ENCODE measurements at places on chromosomes 4 and X.

GRCh38 chr4:53455766-53456165 is 78.3 kb downstream of the FIP1L1 start:
- DNase-seq: no peak

GRCh38 chr4:26160591-26160990 is 160.2 kb upstream of the RBPJ start:
- no peak for DNase-seq

GRCh38 chr4:107155366-107155765 is 119.3 kb upstream of the DKK2 start:
- no peak for DNase-seq

DNA sequence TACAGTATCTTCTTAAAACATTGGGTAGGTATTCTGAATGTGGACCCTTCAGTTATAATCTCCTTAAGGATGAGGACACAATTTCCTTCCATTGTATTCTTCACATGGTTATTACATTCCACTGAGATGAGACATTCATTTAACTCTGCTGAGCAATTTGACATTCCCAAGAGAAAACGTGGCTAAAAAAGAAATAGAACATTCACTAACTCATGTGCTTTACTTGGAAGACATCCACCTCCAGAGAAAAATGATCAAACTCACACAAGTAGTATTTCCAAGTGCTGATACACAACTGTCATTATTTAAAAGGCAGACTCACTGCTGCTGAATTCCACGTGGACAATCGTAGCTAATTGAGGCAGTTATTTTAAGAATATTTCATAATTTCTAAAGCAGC is 227.9 kb upstream of the ANKRD50 start:
- no peak for DNase-seq

DNA sequence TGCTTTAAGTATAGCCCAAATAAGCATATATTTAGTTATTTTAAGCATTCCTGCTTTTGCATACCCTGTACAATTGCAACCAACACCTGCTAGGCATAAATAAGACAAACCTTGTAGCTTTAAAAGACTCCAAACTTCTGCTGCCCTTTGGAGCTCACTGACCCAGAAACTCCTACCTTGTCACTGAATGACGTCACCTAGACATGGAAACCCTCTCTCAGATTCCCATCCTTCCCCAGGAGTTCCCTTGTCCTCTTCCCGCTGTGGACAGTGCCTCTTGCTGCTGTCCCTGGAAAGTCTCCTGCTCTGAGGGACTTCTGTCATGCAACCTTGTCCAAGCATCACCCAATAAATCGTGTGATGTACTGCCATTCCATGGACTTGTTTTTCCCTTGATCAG is 507.2 kb downstream of the GRXCR1 start:
- no peak for DNase-seq

DNA sequence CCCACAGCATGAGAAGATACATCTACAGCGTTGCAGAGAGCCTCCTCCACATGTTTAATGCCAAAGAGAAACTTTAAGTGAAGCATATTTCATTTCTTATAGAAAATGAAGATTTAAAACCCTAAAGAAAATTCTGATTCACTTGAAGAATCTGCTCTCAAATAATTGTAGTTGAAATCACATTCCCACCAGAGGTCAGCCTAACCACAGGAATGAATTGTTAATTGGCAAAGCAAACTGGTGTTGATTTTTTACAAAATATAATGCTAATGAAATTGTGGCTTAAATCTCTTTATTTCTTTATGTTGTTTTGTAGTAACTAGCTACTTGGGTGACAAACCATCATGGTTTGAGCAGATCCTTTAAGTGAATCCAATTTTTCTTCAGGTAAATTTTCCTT is 31.1 kb upstream of the WDR17 start:
- DNase-seq: no peak

- DNase-seq: no peak
Observed at GRCh38 chrX:132957211-132958090, 978 bp downstream of the HS6ST2 start.

DNA sequence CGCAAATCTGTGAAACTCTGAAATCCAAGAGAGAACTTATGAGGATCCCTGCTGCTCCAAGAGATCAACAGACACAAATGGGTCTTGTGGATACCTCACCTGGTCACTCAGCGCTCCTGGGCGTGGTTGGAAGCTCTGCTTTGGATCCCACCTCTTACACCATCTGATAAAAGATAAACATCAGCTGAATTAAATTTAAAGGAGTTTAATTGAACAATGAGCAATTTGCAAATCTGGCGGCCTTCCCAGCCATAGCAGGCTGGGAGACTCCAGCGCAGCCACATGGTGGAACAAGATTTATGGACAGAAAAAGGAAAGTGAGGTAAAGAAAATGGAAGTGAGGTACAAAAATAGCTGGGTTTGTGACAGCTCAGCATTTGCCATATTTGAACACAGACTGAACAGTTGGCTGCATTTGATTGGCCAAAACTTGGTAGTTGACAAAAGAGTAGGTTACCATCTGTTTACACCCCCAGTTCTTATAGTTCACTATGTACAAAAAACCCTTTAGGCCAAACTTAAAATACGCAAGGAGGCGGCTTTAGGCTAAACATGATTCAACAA is 437.3 kb upstream of the NDST3 start:
- DNase-seq: no peak

GRCh38 chr4:84614891-84615290 is 32.0 kb downstream of the CDS1 start:
- DNase-seq: no peak

DNA sequence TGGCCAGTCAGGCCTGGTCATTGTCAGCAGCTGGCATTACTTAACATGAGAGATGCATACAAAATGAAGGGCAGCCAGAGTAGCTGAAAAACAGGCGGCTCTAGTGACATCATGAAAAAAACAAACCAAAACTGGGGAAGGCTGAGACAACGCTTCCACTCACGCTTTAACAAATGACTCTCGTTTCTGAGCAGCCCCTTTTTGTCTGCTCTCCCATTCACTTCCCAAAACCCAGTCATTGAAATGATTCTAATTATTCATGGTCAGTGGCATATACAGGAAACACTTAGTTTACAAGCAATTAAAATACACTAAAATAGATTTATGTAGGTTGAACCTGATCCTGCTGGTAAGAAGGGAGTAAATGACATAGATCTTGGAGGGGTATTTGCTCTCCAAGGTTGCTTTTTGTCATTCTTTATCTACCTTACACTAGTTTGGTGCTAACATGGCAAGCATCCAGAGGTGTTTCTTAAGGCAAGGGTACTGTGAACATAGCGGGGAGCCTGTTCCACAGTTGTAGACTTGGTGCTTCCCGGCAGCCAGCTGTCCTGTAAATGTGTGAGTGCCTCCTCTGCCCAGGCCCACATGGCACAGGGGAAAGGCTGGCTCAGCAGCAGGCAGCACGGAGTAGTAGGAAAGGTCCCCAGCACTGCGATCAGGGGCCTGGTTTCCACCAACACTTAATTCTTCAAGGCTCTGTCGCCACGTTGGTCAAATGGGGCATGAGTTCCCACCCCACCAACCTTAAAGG is 61.2 kb upstream of the CITED1 start:
- DNase-seq: no peak

- no peak for DNase-seq
Observed at GRCh38 chr4:26935397-26935796, 74.8 kb downstream of the STIM2 start.

DNA sequence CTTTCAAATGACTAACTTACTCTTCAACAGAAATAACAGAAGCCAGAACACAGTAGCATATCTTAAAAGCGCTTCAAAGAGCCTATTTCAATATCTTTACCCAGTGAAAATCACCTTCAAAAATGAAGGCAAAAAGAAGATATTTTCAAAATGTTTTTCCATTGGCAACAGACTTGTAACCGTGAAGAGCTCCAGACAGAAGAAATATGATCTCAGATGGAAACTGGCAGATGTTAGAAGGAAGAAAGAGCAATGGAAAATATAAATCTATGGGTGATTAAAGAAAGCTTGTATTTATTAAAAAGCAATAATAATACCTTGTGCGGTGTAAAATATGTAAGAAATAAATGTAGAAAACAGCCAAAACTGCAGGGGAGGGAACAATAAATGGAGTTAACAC is 35.7 kb downstream of the PRKG2 start:
- no peak for DNase-seq

DNA sequence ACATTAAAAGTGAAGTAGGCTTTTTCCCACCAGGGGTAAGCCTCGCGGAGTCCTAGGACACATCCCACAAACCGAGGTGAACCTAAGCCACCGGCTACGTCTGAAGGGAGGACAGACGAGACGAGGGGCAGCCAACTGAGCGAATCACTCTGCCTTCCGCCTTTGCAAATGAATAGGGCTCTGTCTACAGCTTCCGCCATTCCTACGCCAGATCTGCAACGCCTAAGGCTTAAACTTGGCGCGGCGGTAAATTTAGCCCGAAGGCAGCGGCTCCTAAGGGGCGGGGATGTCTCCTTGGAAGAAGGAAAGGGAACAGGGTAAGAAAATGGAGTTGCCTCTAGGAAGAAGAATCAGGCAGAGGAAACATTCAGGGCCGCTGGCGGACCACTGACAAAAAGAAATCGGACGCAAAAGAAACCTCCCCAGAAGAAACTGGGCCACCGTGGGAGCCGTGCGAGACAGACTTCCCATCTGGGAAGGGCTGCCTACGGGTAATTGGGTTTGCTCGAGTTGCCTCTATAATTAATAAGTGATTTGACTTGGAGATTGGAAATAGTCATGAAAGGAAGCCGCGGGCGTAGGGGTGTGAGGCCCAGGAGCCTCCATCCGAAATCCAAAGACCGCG is 90.5 kb downstream of the BCOR start:
- DNase-seq: no peak

DNA sequence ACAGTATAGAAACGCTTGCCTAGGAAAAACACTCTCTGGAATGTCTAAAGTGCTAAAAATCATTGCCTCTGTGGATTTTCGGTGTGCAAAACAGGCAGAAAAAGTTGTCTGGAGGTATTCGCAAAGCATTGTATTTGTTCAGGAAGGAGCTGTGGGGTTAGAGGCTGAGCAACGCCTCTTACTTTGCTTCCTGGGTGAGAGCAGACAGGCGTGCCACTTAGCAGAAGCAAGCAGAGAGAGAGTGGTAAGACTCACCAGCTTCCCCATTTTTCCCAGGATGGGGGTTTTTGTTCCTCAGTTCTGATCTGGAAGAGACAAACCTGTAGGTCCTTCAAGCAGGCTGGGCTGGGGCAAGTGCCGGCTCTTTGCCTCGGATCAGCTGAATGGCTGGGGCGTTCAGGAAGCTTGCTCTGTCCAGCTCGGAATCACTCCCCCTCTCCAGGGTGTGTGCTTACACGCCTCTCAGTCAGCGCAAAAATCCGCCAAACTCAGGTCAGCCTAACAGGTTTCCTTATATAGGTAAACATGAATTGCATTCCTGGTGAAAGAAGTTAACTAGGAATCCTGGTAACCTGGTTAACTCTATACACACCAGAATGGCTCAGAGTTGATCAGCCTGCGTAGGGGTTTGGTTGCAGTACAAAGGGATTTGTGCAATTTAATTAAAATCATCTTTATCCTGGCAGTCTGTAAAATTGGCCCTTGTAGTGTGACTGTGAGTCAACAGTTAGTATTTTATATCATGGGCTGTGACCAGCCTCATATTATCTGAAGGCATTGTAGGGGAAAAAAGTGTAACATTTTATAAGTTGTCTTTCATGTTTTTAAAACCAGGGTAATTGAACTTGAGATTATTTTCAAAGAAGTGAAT is 213.1 kb upstream of the MID1 start:
- peak; percentile 15 for DNase-seq

DNA sequence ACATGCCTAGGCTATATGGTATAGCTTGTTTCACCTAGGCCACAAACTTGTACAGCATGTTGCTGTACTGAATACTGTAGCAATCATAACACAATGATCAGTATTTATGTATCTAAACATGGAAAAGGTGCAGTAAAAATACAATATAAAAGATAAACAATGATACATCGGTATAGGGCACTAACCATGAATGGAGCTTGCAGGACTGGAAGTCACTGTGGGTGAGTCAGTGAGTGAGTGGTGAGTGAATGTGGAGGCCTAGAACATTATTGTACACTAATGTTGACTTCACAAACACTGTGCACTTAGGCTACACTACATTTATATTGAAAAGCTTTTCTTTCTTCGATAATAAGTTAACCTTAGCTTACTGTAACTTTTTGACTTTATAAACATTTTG is 45.6 kb upstream of the ANK2 start:
- no peak for DNase-seq

DNA sequence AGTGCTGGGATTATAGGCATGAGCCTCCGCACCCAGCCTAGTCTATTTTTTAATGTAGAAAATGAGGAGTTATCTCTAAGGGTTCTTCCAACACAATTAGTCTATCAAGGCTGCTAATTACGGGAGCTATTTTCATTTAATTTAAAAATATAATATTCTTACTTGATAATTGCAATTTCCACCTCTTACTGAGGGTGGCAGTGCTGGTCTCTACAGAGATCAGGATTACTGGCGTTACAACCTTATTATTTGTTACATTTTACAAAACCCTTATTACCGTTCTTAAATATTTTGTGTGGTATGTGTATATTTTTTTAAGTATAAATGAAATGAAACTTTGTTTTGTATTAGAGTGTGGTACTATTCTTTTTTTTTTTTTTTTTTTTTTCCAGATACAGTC is 17.6 kb upstream of the GK start:
- no peak for DNase-seq

DNA sequence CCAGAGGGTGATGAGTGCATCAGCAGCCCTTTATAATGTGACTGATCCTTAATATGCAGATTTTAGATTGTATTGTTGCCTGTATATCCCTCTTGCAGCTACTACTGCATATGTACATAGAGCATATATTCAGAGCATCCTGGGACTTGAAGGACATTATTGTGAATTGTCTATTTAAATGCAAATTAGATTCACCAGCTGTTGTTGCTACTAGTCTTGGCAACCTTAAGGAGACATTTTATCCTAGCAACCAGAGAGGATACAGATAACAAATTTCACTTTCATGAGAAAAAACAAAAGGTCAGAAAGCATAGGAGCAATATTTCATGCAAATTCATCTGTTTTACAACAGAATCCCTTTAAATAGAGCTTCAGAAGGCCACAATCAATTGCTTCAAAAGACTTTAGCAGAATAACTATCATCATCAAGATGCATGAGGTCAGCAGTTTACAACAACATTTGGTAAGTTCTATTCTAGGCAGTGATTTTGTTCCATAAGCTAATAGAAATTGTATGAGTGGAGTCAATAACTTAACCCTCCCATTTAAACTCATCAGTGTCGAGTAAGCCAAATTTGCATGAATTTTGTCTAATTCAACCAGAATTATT is 148.6 kb downstream of the GC start:
- no peak for DNase-seq

- no peak for DNase-seq
Observed at GRCh38 chr4:71867598-71867997, 83.7 kb upstream of the GC start.

GRCh38 chr4:137597752-137598430 is 65.6 kb upstream of the PCDH18 start:
- no peak for DNase-seq

GRCh38 chrX:42459735-42460134 is 318.2 kb downstream of the PPP1R2C start:
- no peak for DNase-seq

GRCh38 chrX:13007519-13008188 is 32.7 kb downstream of the TMSB4X start:
- no peak for DNase-seq

GRCh38 chr4:39502019-39502663 is 25.1 kb downstream of the UGDH start:
- DNase-seq: no peak

- DNase-seq: no peak
Observed at GRCh38 chr4:22875587-22876257, 183.0 kb downstream of the GBA3 start.

All from heart left ventricle (tissue), 16 donors.